ENCODE measurements at places on chromosomes 16 and 17.

DNA sequence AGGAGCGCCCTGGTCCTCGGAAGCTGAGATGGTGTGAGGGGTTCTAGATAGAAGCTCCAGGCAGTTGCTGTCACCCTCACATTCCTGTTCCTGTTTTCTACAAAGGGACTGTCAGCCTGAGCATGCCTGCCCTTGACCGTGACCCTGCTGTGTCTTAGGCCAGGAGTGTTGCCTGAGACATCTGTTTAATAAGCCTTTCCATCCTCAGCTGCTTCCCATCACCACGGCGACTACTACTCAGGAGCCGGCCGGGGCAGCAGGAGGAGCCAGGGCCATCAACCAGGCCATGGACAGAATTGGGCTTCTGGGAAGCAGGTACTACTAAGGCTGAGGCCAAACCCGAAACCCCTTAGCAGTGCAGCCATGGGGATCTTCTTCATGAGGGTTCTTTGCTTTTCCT, 151.4 kb downstream of the KATNIP start:
- DNase-seq: no peak

GRCh38 chr16:72891291-72892227, 156.4 kb downstream of the ZFHX3 start:
- no peak for DNase-seq

DNA sequence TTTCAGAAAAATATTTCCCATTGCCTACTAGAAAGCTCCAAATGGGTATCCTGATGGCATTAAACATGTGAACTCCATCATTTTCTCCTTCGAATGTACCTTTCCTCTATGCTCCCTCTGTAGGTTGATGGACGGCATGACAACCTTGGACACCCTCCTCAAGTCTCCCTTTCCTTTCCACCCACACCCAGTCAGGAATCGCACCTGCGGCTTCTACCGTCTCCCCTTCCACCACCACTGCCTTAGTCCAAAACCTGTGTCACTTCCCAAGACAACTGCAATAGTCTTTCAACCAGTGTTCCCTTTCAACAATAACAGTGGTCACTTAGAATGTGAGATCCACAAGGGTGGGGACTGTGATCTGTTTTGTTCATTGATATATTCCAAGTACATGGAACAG, 233.1 kb upstream of the AXIN2 start:
- DNase-seq: no peak

- no peak for DNase-seq
Observed at GRCh38 chr16:84497418-84498222, 6.8 kb downstream of the MEAK7 start.

GRCh38 chr17:60168654-60169053, 18.9 kb downstream of the CA4 start:
- no peak for DNase-seq

DNA sequence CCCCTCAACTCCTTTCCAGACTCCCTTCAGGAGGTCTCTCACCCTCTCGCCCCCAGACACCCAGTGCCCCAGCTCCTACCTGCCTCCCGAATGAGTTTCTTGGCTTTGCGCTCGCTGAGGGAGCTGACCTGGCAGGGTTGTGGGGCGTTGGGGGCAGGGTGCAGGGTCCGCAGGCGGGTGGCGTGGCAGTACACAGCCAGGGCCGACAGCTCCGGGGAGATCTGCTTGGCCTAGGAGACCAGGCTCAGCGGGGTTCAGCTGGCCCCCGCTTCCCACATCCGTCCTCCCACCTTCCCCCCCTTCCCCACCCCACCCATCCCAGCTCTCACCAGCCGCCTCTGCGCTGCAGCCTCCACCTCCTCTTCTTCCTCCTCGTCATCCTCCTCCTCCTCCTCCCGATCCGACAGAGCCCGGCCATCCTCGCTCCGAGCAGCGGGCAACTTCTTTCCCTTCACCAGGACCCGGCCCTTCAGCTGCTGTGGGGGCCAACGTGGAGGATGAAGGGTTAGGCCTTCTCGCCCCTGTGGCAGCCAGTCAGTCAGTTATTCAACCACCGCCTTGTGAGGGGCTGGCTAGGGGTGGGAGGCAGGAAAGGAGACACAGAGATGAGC, 17.2 kb downstream of the PLCD3 start:
- no peak for DNase-seq

DNA sequence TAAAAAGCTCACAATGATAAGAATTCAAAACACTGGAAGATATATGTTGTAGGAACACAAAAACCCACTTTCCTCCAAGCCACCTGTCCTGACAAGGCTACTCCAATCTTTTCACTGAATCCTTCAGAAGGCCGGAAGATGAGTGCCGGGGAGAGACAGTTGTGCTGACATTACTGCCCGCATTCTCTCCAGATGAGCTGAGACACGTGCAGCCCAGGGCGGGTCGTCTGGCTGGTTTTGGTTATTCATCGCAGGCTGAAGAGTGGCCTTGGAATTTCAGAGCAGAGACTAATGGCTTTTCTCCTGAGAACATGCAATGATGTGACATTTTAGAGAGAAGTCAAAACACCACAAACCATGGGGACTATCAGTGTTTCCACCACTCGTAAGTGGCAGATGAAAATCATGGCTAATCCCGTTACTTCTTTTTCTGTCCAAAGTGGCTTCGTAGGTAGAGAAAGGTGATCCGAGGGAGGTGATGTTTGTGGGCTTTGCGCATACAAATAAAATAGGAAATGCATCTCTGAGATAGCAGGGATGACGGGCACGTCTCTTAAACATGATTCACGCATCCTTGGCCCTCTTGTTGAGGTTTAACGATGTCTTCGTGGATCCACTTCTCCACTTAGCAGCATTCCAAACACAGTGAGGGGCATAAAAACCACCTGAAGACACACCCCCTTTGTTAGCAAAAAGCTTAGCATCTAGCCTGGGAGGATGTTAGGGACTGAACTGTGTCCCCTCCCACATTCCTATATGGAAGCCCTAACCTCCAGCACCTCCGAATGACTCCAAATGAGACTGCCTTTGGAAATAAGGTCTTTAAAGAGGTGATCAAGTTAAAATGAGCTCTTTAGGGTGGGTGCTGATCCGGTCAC, 134.0 kb downstream of the IRX3 start:
- DNase-seq: no peak

- DNase-seq: no peak
Observed at GRCh38 chr16:47777220-47777619, 316.1 kb downstream of the PHKB start.

GRCh38 chr17:14201021-14201987, 35.4 kb downstream of the CDRT15 start:
- no peak for DNase-seq

- no peak for DNase-seq
Observed at GRCh38 chr17:34503528-34504195, 75.7 kb upstream of the TMEM132E start.

All from vagina (tissue), 2 donors.